ENCODE measurements at places on chromosomes 12 and 14.

- DNase-seq = no peak
These were observed 369.3 kb downstream of the VRK1 start for GRCh38 chr14:97166497-97166896.

GRCh38 chr12:70756118-70756517, 118.9 kb upstream of the PTPRB start:
- DNase-seq = no peak

- DNase-seq = peak; percentile 32
These were observed 122.2 kb upstream of the NCOR2 start for GRCh38 chr12:124689631-124690030.

DNA sequence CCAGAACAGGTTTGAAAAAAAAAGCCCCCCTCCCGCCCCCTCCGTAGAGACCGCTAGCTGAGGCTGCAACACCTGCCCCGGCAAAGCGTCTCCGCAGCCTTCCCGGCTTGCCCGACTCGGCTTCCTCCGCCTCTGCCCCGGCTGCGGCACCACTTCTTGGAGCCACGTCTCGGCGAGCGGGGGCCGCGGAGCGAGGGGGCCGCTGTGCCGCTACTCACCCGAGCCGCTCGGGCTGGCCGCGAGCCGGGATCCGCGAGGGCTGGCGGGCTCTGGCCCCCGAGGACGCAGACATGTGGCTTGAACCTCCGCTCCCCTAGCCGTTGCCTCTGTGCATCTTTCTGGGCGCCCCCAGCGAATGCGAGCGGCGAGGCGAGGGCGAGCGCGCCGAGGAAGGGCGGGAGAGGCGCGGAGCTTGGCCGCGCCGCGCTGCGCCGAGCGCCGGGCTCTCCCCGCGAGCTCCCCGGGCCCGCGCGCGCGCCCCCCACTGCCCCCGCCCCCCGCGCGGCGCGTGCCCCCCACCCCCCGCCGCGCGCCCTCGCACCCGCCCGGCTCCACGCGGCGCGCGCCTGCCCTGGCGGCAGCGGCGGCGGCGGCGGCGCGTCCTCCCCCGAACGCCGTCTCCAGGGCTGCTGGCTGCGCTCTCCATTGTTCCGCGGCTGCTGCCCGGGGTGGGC, 249.5 kb downstream of the APAF1 start:
- peak; percentile 80 for DNase-seq

DNA sequence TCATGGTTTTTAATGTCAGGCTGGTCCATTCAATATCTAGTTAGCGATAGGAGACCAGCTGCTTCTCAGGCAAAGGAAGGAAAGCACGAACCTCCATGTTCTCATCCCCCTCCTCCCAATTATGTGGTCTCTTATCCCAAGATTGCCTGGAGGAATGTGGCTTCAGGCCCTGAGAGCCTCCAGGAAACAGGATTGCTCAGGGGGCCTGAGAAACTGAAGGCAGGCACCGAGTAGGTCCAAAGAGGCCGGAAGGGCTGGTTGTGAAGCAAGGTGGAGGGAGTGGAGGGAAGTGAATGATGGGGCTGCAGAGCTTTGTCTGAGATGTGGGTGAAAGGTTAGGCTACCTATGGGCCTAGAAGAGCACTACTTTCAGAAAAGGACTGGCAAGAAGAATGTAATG, 188.2 kb upstream of the DDHD1 start:
- no peak for DNase-seq

DNA sequence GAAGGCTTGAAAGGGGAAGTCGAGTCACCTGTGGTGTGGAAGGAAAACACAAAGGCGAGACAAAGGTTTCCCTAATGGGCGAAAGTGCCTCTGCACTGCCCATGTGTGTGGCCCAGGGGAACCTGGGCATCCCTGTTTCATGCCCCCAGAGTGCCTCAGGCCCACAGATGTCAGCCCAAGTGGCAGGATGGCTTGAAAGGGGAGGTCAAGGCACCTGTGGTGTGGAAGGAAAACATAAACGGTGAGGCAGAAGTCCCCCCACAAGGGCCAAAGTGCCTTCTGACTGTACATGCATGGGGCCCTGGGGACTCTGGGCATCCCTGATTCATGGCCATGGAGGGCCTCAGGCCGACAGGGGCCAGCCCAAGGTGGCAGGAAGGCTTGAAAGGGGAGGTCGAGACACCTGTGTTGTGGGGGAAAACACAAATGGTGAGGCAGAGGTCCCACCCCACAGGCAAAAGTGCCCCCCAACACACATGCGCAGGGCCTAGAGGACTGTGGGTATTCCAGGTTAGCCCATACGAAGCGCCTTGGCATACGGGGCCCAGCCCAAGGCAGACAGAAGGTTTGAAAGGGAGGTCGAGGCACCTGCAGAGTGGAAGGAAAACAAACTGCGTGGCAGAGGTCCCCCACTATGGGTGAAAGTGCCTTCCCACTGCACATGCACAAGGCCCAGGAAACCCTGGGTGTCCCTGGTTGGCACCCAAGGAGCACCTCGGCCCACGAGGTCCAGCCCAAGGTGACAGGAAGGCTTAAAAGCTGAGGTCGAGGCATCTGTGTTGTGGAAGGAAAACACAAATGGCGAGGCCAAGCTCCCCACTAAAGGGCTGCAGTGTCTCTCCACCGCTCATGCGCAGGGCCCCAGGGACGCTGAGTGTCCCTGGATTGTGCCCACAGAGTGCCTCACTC, 382.3 kb downstream of the ALG10 start:
- no peak for DNase-seq

- no peak for DNase-seq
These were observed 831.1 kb downstream of the LRFN5 start for GRCh38 chr14:42437809-42438208.

GRCh38 chr12:27464220-27464554, 17.7 kb downstream of the SMCO2 start:
- no peak for DNase-seq

- no peak for DNase-seq
These were observed 88.9 kb downstream of the TXNDC16 start for GRCh38 chr14:52463375-52463774.

DNA sequence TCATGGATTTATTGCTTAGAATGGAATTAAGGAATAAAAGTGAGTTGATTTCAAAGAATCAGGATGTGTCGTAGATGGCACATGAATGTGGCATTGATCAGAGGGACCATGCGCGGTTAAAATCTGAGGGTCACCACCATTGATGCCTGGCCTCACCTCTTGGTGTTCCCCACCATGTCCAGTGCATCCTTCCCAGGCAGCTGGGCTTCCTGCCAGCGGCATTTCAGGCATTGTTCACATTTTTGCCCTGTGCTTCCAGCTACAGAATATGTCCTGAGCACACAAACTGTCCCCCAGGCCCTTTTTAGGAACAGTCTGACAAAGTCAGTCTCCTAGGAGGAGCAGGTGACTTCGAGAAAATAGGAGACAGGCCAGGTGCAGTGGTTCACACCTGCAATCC, 42.0 kb upstream of the TSPAN9 start:
- DNase-seq = no peak

GRCh38 chr12:54002915-54003389, 3.0 kb downstream of the HOXC9 start:
- DNase-seq = no peak

- DNase-seq = peak; percentile 8
These were observed 178.1 kb upstream of the ALG10B start for GRCh38 chr12:38138225-38139221.

- peak; percentile 55 for DNase-seq
These were observed 91.2 kb downstream of the CEP128 start for GRCh38 chr14:80850197-80850814.

- DNase-seq = no peak
These were observed 380.8 kb downstream of the ALG10 start for GRCh38 chr12:34402899-34403705.

DNA sequence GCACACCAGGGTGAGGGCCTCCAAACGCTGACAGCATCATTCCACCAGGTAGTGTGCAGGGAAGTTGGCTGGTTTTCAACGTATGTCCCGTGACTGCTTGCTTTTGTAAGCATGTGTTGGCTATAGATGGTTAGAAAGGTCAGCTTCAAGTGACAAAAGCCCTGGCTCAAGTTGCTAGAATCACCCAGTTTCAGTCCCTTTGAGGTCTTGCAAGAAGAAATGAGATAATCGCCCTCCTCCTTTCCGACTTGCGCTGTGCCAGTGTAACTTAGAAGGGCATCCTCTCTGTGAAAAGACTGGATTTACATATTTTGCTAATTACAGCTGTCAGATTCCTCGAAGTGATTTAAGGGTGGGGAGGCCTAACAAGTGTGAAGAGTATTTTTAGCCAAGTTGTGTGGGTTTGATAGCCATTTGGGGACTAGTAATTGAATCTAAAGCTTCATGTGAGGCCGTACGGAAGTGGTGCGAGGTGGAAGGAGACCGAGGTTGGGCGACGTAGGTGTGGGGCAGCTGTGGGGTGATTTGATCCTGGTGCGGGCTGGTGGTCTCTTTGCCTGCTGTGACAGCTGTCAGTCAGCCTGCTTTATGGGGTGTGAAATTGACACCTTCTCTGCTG, 94.7 kb downstream of the CHST11 start:
- DNase-seq = no peak

- no peak for DNase-seq
These were observed 14.7 kb downstream of the TMEM119 start for GRCh38 chr12:108582978-108583770.

GRCh38 chr14:104526723-104527645, 52.6 kb upstream of the C14orf180 start:
- DNase-seq = no peak

GRCh38 chr12:90102957-90103652, 394.5 kb upstream of the ATP2B1 start:
- peak; percentile 62 for DNase-seq

DNA sequence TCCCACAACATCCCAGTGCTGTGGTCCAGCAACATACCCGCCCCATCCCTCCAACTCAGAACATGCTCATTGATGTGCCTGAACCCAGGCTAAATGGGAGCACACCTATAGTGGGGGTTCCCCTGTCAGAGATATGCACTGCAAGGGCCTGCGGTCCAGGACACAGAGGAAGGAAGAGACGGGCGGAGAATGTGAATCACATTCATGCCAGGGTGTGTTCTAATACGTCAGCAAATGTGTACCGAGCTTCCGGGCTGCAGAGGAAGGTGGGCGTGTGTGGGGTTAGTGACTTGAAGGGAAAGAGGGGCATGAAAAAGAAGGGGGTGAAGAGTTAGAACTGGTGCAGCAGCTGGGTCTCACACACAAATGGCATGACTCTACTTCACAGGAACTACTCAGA, 83.7 kb downstream of the DPF3 start:
- DNase-seq = no peak

GRCh38 chr14:103067231-103067954, 10.0 kb upstream of the CDC42BPB start:
- DNase-seq = no peak

DNA sequence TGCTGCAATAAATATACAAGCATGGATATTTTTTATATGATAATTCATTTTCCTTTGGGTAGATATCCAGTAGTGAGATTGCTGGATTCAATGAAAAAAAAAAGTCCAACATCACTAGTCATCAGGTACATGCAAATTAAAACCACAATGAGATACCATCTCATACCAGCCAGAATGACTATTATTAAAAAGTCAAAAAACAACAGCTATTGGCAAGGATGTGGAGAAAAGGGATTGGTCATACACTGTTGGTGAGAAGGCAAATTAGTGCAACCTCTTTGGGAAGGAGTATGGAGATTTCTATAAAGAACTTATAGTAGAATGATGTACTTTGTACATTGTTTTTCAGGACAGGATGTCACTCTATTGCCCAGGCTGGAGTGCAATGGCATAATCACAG, 531.2 kb upstream of the MGAT4C start:
- no peak for DNase-seq

DNA sequence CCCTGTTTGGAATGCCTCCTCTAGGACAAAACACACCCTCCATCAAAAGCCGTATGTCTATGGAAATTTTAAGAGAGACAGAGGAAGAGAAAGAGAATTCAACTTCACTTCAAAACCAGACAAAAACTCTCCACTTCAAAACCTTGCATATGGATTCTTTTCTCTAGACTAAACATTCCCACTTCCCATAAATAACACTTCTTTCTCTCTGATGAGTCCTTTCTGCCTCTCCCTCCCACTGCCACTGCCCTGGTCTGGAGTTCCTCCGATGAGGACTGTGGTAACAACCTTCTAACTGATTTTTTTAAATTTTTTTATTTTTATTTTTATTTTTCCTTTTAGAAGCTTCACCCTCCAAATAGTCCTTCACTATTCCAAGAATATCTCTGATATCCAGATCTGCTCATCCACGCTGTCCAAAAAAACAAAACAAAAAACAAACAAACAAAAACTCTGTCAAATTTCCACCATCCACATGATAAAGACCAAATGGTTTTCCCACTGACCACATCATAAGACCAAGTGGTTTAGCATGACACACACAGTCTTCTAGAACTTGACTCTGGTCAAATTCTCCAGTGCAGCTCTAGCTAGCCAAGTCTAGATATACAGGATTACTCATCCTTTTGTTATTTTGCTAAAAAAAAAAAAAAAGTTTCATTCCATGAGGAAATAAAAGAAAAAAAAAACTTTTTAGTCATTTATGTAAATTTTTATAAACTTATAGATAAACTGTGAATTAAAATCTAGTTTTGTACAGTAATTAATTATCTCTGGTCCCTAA, 256.0 kb downstream of the PPFIA2 start:
- no peak for DNase-seq

- DNase-seq = peak; percentile 24
These were observed 75.1 kb downstream of the NOC4L start for GRCh38 chr12:132219323-132219722.

DNA sequence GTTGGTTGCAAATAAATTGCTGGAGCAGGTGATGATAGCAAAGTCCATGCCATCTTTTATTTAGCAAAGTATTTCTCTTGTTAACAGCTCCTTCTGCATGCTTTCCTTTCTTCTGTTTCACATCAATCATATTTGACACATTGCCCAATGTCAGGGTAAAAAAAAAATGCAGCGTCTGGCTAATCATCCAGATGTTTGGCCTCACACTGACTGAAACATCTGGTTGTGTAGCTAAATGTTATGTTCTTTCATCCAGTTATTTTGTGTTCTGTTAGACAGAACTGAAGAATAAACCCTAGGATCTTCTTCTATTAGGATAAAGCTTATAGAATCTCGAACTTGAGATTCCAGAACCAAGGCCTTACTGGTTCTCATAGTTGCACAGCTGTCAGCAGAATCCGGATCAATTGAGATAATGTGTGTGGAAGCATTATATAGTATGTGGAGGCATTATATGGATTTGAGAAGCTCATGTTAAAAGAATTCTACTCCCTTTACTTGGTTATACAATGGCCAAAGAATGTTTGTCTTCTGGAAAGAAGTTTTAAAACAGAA, 859.2 kb downstream of the DIO2 start:
- peak; percentile 40 for DNase-seq

- DNase-seq = no peak
These were observed 967.9 kb downstream of the FSCB start for GRCh38 chr14:43539210-43539609.

DNA sequence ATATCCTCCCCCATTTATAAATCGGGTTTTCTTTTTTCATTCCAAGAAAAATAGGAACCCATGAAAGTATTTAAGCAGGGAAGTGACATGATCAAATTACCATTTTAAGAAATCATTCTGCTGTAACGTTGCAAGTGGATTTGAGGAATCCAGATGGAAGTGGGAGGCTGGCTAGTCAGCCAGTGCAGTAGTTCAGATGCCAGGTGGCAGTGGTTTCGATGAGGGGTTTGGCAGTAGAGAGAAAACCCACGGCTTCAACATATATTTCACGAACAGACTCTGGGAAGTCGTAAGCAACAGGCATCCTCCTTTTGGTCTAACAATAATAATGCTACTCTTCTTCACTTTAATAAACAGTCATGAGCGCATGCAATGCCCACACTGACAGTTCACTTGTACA, 25.0 kb downstream of the PDZRN4 start:
- DNase-seq = no peak

GRCh38 chr14:93946541-93947090, 19.5 kb downstream of the FAM181A start:
- peak; percentile 23 for DNase-seq

All from NCI-H69 (cell line).